ENCODE measurements at places on chromosomes 6 and 20. TPM values are rescaled to one million over a fixed set of nuclear protein-coding genes. Genes with fewer than 3 reads are reported as not detected.

C4A gene
- 5.9 TPM for total RNA-seq

GRCh38 chr20:38299963-38300362 lies 4.0 kb upstream of the BPI start:
- no peak for DNase-seq

GPSM3 gene
- total RNA-seq = 274 TPM

GRCh38 chr6:9936551-9936950 lies 478.3 kb downstream of the TFAP2A start:
- no peak for DNase-seq

- no peak for DNase-seq
Measured at GRCh38 chr6:1577896-1578745, 31.6 kb upstream of the FOXC1 start.

E2F3 gene
- 44.3 TPM for total RNA-seq

CDYL gene
- total RNA-seq = 47.8 TPM

DNA sequence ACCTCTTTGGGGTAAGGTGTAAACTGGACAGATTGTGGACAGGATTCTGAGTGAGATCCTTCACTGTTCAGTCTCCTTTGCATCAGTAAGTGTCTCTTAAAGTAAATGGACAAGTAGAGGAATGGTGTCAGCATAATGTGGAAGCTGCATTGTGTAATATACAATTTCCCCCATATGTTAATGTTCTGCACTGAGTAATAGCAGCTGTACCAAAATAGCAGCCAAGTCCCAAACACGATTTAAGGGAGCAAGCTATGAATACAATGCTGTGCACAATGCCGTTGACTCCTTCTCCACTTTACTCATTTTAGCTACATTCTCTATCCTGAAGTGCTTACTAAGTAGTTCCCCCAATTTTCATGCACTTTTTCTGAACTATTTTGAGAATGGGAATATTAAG lies 21.1 kb upstream of the TRIM26 start:
- no peak for DNase-seq

DNA sequence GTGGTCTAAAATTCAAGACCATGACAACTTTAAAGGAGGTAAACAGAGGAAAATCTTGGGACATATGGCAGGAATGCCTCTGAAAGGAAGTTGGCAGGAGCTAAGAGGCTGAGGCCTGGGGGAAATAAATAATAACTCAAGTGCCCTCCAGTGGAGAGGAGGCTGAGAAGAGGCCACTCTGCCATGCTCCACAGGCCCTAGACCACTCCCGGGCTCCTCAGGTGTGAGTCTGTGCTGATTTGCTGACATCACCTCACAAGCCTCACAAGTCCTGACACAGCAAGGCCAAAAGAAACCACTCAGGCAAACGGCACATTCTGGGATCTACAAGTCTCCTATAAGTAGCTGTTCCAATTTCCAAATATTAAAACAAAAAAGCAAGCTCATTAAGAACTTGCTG lies 91.0 kb upstream of the RIPOR2 start:
- DNase-seq = no peak

AVP gene
- total RNA-seq = not detected

BPIFB1 gene
- total RNA-seq = not detected

CD24 gene
- 4.4 TPM for total RNA-seq

DNA sequence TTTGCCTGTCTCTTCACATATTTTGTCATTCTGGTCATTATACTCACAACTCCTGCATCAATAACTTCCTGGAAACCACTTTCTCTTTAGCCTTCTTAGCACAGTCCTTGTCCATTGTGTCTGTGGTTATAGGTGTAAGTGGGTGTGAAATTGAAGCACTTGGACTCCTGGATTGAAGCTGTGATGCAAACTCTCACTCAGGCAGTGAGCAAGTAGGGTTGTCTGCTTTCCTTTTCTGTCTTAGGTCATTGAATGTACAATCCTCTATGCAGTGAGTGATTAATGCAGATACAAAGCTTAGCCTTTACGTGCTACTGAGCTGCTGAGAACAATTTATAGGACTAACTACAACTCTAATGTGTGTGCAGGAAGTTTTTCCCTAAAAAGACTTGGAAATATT lies 54.8 kb downstream of the ADGRB3 start:
- no peak for DNase-seq

REM1 gene
- not detected for total RNA-seq

- no peak for DNase-seq
Measured at GRCh38 chr20:19018881-19019280, 193.6 kb upstream of the SLC24A3 start.

DNA sequence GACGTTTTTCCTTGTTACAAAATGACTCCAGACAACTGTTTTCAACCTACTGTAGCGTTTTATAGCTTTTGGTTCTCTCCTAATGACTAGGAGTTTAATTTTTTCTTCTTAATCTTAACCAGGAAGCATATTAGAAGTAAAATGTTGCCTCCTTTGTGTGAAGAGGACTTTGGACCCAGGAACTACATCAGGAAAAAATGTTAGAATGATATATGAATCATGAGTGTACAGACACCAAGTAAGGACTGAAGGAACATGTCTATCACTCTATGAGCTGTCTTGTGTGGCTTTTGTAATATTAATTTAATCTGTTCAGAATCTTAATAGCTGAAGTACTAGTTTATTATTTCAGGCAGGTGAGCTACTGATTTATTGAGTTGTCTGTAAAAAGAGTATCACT lies 71.0 kb upstream of the MARCKS start:
- DNase-seq = no peak

GRCh38 chr6:17211101-17211500 lies 70.1 kb upstream of the RBM24 start:
- DNase-seq = no peak

GRCh38 chr20:36571564-36572504 lies 1.6 kb upstream of the TGIF2 start:
- peak; percentile 17 for DNase-seq

C6orf52 gene
- total RNA-seq = 1.8 TPM

SLC22A1 gene
- 2.3 TPM for total RNA-seq

CCN6 gene
- total RNA-seq = not detected

MAN1A1 gene
- total RNA-seq = 9.9 TPM

ANKRD66 gene
- not detected for total RNA-seq

DNA sequence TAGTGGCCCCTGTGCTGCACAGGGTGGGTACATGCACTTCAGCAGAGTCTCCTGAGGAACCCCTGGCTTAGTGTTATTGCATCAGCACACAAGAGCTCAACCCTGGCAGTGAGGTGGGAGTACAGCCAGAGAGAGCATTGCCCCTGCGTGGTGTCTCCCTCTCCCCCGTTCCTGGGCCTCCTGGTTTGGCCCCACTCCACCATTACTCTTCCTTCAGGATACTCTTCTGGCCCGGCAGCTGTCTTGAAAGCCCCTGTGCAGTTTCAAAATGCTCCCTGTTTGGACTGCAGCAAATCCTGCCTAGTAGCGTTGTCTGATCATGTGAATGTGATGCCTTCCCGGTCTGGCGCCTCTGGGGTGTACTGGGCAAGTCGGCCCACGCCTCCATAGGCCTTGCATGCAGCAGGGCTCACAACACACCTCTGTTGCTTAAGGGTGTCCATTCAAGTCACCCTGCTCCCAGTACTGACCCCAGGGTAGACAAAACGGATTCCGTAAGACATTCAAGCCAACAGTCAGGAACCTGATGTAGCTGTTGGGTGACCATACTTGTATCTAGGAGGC lies 32.1 kb downstream of the TXNDC5 start:
- no peak for DNase-seq

GRCh38 chr20:20780127-20780824 lies 67.8 kb upstream of the RALGAPA2 start:
- DNase-seq = no peak

DNA sequence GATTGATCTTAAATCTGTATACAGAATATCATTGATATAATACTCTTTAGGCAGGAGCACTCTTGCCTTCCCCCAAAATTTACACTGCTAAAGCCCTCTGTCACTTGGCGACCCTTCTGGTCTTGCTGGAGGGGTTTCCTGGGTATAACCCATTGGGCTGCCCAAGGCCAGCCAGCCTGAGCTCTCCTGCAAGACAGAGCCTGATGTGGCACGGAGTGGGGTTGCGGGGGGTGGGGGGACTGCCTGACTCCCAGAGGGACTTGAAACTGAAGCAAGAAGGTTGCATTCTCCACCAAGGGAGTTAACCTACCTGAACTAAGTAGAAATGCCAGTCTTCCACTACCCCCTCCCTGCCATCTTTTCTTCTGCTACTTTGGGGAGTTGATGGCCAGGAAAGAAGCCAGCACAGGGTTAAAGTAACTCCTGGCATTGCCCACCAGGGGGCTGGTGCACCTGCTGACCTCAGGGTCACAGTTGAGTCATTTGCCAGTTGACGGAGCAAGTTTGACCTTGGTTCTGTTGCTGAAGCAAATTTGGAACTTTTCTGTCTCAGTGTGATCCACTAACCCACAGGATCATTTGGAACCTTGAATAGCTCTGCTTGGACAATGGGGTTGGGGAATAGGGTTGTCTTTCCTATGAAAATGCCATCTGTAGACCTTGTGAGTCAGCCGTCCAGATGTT lies 79.4 kb downstream of the ASXL1 start:
- DNase-seq = no peak

FHL5 gene
- not detected for total RNA-seq

PLCB1 gene
- 2.6 TPM for total RNA-seq

- no peak for DNase-seq
Measured at GRCh38 chr6:74807674-74808073, 398.2 kb downstream of the COL12A1 start.

DNA sequence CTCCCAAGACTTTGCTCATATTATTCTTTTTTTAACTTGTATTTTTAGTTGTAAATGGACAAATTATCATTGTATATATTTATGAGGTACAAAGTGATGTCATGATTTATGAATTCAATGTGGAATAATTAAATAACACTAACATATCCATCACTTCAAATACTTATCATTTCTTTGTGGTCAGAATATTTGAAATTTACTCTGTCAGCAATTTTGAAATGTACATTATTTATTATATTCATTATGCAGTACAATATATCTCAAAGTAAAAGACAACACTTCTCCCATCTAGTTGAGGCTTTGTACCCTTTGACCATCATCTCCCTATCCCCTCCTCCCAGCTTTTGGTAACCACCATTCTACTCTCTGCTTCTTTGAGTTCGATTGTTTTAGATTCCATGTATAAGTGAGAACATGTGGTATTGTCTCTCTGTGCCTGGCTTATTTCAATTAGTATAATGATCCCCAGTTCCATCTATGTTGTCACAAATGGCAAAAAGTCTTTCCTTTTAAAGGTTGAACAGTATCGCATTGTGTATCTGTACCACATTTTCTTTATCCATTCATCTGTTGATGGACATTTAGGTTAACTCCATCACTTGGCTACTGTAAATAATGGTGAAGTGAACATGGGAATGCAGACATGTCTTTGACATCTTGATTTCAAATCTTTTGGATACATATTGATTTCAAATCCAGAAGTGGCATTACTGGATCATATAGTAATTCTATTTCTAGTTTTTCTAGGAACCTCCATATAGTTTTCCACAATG lies 197.2 kb downstream of the KIF6 start:
- DNase-seq = no peak

DNA sequence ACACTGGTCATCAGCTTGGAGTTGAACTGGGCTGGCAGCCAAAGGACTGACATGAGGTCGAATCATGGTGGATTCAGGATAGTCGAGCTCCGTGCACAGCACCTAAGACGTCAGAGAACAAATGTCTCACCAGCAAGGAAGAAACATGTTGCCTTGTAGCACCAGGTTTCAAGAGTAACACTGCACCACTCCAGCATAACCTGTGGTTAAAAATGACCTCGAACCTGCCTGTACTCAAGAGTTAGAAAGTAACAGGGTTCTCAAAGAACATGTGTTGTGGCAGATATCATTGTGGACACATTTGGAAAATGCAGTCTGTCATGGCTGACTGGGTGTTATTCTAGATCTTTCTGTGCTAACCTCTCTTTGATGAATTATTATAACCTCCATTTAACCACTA lies 511.6 kb downstream of the CDH26 start:
- DNase-seq = no peak

FOXC1 gene
- not detected for total RNA-seq

- no peak for DNase-seq
Measured at GRCh38 chr6:20924911-20925543, 390.8 kb downstream of the CDKAL1 start.

Data from naive thymus-derived CD8-positive, alpha-beta T cell (primary cell).